Stimulated activated CD4-positive, alpha-beta T cell treated with anti-CD3 and anti-CD28 coated beads, TNF-alpha, amount 100 ng/mL, for 1 hour (primary cell): ENCODE measurements at places on chromosomes 6 and 20.

GRCh38 chr6:52994839-52995088 lies 320 bp downstream of the GSTA4 start:
- no peak for DNase-seq

DNA sequence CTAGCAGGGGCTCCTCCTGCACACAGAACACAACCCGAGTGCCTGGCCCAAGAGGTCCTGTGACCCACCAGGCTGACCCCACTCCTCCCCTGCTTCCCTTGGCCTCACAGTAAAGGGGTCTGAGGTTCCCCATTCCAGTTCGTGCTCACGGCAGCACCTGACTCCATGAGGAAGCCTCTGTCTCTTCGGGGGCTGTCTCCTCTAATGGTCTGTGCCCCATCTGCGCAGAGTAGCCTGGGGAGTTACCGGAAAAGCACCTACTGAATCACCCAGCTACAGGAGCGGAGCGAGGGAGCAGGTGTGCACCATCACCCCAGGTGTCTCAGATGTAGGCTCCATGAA lies 93.2 kb downstream of the ASXL1 start:
- DNase-seq: no peak

DNA sequence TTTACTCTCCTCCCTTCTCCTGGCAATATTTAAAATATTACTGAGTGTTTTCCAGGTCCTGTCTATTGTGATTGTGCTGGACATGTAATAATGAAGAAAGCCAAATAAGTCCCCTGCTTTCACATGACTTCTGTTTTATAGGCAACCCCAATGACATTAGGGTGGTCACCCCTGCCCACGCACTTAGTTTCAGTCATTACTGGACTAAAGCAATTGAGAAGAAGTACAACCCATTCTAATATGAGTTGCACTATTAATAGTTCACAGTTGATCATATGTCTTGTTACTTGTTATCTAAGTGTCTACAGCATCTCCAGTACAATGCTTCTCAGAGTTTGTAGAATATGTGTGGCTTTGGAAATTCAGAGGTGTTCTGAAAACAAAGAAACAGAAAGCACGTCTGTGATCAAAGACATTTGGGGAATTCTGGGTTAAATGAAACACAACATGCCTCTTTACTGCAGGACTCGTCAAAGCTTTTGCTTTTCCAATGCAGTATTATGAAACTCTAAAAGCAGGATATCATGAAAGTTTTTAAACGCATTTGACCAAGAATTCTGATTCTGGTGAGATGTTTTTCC lies 789.5 kb downstream of the DHX35 start:
- no peak for DNase-seq

- no peak for DNase-seq
Observed at GRCh38 chr6:43887340-43887858, 117.4 kb downstream of the VEGFA start.

GRCh38 chr20:60040471-60041162 lies 82.4 kb downstream of the CDH26 start:
- no peak for DNase-seq

DNA sequence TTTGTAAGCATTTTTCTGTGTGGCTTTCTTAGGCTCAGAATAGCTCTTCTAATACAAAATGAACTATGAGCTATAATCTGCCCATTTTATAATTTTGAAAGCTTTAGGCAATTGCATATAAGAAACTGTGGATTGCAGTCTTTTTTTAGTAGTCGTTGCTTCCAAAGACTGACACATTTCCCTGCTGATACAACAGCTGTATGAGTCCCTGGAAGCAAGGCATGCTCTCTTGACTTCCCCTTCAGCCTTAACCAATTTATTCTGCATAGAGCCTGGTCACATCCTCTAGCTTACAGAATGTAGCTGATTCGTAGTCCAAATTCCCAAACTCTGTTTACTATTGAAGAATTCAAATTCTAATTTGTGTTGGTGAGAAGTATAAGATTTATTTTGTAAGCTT lies 155.3 kb upstream of the EYA4 start:
- DNase-seq: no peak

GRCh38 chr6:75143191-75143590 lies 62.7 kb downstream of the COL12A1 start:
- DNase-seq: no peak

GRCh38 chr6:50990750-50991446 lies 172.2 kb downstream of the TFAP2B start:
- no peak for DNase-seq

DNA sequence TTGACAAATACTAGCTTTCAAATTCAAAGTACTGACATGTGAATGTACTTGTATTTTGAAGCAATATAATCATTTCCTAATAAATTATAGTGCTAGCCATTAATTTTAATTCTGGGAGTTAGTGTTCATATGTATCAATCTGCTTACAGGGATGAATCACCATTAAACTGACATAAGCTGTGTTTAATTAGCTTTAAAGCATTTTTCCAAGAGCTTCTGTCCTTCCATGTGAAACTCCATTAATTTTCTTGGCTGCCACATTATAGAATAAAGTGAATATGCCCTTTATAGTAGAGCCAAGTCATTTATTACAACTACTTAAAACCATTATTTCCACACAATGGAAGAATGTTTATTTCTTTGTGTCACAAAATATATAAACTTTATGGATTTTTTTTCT lies 150.8 kb downstream of the COL21A1 start:
- no peak for DNase-seq

DNA sequence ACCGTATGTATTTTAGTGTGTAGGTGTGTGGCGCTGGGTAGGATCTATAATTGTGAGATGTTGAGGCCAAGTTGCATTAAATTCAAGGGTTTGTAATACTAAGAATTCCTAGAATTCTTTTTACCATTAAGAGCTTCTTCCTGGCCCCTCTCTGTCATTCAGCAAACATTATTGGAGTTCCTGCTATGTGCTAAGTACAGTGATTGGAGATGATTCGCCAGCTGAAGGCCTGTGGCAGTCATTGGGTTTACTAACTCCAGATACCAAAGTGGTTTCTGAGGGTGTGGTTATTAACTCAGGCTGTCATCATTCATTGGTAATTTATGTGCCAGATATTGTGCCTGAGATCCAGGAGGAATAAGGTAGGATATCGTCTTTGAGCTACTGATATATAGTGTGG lies 167.1 kb downstream of the LAMA2 start:
- DNase-seq: no peak

- no peak for DNase-seq
Observed at GRCh38 chr20:45629496-45630100, at the start of gene WFDC10A. WFDC10A (plus strand) TSS chr20:45629739; CDS start chr20:45629814, 75 bp downstream.

GRCh38 chr20:10171864-10172751 lies 46.5 kb upstream of the SNAP25 start:
- no peak for DNase-seq

- DNase-seq: no peak
Observed at GRCh38 chr20:40958598-40958997, 70.0 kb upstream of the TOP1 start.

- DNase-seq: no peak
Observed at GRCh38 chr6:138383776-138384175, 6.1 kb downstream of the SMIM28 start.

DNA sequence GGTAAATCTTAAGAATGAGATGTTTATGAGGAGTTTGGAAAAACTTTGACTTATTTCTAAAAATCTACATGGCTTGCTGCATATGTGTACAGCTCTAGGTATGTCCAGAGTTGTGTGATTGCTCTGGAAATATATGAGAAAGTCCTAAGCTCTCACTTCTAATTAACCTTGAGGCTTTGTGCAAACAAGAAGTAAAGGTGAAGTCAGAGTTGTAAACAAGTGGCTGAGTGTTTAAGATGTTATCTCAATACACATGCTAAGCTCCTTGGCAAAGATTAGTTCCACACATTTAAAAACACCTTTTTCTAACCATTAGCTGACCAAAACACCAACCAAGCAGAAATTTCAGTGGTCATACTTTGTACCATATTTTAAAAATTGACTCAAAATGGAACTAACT lies 684.2 kb downstream of the HTR1B start:
- no peak for DNase-seq
